ENCODE measurements at places on chromosomes 11 and 22. TPM values are rescaled to one million over a fixed set of nuclear protein-coding genes. Genes with fewer than 3 reads are reported as not detected.

The PGA3 gene
- not detected for total RNA-seq

The VWCE gene
- 5.5 TPM for total RNA-seq

The KCNE3 gene
- not detected for total RNA-seq

The APOL3 gene
- total RNA-seq, result 221 TPM

The XRRA1 gene
- 8.7 TPM for total RNA-seq

The CD82 gene
- 482 TPM for total RNA-seq

The CRACR2B gene
- 1.9 TPM for total RNA-seq

The STK33 gene
- 0.66 TPM for total RNA-seq

The BRSK2 gene
- 0.27 TPM for total RNA-seq

Data from T-helper 1 cell treated with Interleukin-12 subunit alpha and Interleukin-12 subunit beta and Interleukin-4 antibody, amounts not matched to agents 30 ng/mL and 1 ng/mL, for 36 hours (primary cell).